ENCODE measurements at places on chromosomes 16 and 17.

DNA sequence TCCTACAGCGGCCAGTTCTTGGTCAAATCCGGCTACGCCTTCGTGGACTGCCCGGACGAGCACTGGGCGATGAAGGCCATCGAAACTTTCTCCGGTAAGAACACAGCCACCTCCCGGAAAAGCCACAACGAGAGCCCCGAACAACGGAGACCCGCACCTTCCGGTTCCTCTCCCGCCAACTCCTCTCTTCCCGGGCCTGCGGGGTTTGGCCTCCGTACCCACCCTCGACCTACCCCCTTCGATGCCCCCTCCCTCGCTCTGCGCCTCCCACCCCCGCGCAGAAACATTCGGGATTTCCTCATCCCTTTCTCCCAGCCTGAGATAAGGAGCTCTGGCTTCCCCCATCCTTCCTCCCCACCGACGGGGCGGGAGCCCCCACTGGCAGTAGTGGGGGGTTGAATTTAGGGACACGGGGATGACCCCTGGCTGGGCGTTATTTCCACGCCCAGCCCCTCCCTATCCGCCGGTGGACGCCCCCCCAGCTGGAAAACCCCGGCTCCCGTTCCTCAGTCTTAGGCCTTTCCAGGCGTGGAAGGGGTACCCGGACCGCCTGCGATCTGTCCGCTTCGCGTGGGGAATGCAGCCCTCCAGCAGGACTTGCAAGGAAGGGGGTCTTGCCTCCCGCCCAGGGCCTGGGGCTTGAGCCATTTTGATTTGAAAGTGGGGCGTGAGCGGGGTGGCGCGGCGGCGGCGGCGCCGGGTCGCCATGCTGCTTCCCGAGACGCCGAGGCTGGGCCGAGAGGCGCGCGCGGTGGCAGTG is 822 bp downstream of the IGF2BP1 start:
- no peak for DNase-seq

GRCh38 chr16:4870138-4870671 is 22.9 kb downstream of the UBN1 start:
- DNase-seq, result no peak

GRCh38 chr16:19119564-19119963 is 5.8 kb downstream of the ITPRIPL2 start:
- no peak for DNase-seq

GRCh38 chr17:13973960-13974651 is 95.2 kb upstream of the COX10 start:
- DNase-seq, result no peak

DNA sequence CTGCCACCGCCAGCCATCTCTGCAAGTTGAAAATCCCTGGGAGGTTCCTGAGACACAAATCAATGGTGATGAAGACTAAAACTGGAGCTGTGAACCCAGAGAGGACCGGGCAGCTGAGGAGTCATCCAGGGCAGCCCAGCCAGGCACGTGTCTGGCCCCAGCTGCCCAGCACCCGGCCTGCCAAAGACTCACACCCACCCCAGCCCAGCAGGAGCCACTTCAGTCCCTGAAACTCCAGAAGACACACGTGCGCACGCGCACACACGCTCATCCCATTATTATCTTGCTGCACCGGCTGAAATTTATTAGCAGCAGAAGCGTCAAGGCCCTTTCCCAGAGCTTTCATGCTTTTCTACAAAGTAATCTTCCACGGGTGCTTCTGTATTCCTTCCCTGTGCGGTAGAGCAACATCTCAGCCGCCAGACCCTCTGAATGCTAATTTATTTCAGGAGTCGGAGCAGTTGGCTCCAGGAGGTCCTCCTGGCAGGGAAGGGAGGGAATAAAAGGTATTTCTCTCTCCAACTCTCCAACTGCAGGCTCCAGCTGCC is 59.8 kb upstream of the RBFOX3 start:
- DNase-seq, result no peak

DNA sequence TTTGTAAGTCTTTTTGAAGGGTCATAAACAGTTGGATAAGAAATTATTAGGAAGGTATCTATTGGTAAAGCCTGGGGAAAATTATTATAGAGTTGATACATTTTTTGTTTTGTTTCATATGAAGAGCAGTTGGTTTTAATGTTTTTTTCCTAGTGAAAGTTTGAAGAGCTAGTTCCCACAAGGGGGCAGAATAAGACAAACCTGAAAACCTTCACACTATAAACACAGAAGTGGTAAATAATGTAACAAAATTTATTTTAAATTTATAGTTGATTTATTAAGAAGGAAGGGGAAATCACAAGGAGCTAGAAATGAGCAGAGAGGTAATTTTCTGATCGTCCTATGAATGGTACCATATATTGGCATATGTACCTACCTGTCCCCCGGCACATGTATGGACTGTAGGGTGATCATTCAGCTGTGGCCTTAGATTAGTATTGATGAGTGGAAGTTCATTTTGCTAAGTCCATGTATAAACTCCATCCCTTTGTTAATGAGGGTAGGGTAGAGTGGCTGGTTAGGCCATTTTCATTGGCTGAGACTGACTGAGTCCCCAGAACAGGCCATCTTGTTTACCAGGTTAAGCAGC is 116.3 kb downstream of the TANC2 start:
- no peak for DNase-seq

DNA sequence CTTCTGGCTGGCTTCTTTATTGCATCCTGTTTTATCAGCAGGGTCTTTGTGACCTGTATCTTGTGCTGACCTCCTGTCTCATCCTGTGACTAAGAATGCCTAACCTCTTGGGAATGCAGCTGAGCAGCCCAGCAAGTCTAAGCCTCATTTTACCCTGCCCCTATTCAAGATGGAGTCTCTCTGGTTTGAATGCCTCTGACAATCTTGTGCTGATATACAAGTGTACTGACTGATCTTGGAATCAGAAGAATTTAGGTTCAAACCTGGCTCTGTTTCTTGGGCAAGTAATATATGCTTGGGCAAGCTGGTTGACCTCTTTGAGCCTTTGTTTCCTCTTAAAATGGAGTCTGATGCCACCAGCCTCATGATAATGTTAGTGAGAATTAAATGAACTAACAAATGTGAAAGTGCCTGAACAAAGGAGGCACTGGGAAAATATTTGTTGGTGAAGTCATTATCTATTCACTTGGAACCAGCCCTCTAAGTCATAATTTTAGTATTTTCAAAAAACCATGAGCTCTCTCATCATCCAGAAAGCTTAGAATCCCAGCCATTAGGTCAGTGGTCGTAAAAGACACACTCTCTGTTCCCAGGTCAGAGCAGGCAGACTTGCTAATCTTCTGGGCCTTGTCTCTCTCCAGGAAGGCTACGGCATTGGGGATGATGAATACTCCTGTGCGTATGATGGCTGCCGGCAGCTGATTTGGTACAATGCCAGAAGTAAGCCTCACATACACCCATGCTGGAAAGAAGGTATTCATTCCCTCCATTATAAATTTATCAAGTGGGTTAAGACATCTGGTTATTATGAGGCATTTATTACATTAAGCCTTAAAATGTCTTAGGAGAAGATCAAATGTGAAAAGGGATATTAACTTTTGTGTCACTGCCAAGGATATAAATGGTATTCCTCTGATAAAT is 18.1 kb upstream of the ARL2BP start:
- no peak for DNase-seq

GRCh38 chr17:9792181-9792840 is 919 bp upstream of the DHRS7C start:
- no peak for DNase-seq

Data from Calu3 (cell line).